ENCODE measurements at places on chromosomes 4 and X. TPM values are rescaled to one million over a fixed set of nuclear protein-coding genes. Genes with fewer than 3 reads are reported as not detected.

CLNK gene
- 0.30 TPM for polyA plus RNA-seq

RIPPLY1 gene
- not detected for polyA plus RNA-seq

F8A2 gene
- not detected for polyA plus RNA-seq

NPFFR2 gene
- polyA plus RNA-seq = not detected

SLC38A5 gene
- 6.7 TPM for polyA plus RNA-seq

DNA sequence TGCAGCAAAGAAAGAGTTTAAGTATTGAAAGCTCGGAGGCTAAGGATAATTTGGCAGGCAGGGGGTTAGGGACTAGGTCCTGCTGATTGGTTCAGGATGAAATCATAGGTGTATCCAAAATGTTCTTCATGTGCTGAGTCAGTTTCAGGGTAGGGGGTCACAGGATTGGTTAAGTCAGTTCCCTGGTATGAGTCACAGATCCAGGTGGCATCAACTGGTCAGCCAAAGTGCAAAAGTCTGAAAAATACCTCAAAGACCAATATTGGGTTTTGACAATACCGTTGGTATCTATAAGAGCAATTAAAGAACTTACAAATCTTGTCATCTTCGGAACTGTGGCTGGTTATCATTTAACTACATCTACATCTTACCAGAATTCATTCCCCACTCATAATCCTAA is 25.6 kb upstream of the PRDM8 start:
- DNase-seq = no peak

- no peak for DNase-seq
Observed at GRCh38 chr4:95051702-95052020, 293.9 kb downstream of the BMPR1B start.

GRCh38 chrX:113980953-113981352 is 602.9 kb upstream of the HTR2C start:
- DNase-seq = no peak

GRCh38 chr4:176242764-176243347 is 26.2 kb downstream of the ASB5 start:
- no peak for DNase-seq

DNA sequence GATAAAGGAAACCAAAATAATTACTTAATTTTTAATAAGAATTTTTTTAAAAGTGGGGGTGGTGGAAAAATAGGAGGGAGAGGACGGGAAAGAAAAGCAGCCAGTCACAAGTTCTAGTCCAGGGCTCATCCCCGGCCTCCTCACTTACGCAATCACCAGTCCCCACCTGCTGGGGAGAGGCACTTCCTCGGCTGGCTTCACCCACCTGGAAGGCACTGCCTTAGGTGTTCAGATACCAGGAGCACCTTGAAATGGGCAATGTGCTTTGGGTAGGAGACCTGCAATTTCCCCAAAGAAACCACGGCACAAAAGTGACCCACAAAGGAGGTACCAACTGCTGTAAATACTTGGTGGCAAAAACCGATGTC is 23.8 kb downstream of the AFAP1 start:
- DNase-seq = no peak

DNA sequence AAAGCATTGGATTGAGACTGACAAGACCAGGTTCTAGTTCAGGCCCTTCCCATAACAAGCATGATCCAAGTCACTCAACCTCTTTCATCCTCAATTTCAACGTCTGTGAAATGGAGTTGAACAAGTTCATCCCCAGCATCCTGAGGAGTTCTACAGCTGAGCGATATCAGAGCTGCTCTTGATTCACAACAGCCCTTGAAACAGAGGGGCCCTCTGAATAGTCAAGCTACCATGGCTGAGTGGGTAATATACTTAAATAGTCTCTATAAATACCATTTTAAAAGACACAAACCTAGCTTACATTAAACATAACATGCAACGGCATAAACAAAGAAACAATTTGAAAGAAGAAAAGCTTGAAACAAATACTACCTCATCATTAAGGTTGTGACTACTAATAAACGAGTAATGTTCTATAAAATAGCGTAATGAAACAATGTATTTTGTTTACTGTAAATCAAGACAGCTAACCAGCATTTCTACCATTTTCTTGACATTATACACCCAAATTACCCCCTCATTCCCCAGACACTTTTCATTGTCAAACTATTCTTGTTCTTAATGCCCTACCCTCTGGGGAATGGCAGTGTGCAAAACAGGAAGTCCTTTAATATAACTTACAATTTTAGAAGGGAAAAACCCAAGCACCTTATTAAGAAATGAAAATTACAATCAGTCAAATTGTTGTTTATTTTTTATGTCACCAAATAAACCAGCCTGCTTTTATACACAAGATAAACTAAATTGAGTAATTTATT is 202.3 kb downstream of the PARM1 start:
- no peak for DNase-seq

DNA sequence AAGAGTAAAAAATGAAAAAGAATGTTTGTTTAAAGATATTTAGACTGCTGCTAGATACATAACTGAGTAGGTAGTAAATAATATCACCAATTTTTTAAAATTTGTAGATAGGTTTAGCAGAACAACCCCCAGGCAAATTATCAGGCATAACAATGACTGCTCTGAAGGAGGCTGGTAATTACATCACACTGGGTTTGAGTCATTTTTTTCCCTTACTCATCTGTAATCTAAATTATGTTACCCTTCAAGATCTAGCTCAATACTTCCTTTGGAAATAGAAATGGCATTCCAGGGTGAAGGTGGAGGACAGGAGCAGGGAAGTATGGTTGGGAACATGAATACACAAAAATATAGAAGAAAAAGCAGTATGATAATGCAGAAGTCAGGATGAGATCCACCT is 431.6 kb upstream of the MAOA start:
- no peak for DNase-seq

DNA sequence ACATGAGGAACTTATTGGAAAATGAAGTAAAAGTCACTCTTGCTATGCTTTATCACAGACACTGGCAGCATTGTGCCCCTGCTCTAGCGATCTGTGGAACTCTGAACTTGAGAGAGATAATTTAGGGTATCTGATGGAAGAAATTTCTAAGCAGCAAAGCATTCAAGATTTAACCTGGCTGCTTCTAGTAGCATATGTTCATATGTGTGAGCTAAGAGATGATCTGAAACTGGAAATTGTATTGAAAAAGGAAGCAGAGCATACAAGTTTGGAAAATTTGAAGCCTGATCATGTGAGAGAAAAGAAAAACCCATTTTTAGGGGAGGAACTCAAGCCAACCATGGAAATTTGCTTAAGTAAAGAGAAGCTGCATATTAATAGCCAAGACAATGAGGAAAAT is 657.7 kb downstream of the TRAM1L1 start:
- DNase-seq = no peak

DNA sequence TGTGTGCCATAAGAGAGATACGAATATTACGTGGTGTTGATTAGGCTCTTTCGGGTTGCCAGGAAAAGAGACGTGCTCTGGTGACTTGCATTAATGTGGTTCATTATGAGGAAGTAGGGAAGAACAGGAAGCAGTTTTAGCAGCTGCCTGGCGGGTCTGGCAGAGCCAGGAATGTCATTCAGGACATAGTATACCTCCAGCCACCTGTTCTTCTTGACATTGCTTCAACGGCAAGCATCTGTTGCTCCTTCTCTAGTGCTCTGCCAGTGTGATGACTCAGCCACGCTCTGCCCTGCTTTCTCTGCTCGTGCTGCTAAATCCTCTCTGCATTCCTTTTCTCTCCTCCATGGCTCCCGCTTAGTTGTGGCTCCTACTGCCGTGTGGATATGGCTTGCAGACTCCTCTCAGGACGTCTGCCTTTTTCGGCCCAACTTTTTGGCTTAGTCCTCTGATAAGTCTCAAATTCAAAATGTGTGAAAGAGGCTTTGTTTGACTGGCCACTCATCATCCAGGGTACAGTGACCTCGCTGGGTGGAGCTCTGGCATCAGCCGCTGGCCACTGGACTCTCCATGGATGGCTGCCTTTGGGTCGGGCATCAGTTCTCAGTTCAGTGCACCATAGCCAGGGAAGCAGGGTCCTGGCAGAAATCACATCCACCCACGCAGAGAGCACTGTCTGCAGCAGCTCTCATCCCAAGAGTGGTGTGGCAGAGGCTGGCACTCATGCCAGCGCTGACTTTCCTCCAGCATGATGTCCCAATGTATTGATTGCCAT is 89.3 kb upstream of the KLF3 start:
- no peak for DNase-seq

DNA sequence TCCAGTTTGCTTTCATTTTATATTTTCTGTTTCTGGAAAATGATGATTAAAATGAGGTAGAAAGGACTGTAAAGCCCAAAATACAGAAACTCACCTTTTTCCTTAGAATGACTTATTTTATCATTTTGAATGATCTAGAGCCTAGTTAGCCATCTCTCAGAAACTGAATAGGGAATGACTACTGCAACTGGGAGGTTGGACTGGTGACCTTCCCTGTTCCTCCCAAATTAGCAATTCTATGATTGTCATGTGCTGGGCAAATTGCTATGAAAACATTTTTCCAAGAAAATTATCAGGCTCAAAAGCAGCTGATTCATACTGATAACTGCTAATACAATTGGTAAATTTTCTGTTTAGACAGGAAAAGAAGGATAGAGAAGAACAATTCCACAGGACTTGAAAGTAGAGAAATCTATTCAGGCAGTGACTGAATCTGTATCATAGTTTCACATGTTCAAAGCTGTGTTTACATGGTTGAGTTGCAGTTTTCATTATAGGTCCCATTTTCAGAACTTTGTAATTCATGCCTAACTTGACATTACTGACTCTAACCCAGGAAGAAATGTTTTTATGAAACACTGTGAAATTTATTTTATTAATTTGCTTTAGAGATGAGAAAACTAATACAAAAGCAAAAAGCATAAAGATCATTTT is 43.4 kb upstream of the SEC24B start:
- no peak for DNase-seq

GRCh38 chr4:77036206-77036605 is 39.6 kb downstream of the CCNI start:
- no peak for DNase-seq

- peak; percentile 18 for DNase-seq
Observed at GRCh38 chrX:104668550-104668949, 102.6 kb downstream of the IL1RAPL2 start.

DNA sequence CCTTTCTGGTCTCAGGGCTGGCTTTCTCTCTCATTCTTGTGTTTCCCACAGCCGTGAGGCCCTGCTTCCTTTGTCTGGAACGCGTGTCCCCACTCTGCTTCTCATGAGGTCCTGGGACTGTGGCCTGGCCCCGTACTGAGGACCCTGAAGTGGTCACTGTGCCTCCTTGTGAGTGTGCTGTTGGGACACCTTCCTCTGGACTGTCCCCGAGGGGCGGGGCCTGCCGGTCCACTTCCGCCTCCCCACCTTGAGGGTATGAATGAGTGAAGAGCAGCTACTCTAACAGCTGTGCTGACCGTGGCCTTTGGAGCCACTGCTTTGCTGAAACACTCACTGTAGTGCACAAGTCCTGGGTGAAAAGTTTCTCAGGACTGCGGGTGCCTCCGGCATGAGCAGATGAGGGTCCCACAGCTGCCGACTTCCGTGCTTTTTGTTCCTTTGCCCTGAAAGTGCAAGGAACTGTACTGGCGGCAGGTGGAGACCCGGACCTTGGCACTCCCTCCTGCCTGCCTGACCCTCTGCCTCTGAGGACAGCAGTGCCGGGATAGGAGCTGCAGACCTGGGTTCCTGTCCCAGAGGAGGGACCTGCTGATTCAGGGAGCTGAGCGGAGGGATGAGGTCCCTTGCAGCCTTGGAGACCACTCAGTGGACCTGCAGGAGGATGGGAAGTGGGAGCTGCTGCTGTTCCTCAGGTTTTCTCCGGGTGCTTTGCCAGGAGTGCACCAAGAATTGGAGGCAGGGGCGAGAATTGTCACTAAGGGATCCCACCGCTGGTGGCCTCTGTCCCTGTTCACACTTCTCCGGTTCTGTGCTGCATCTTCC is 38.0 kb downstream of the HTT-AS start:
- no peak for DNase-seq

- DNase-seq = no peak
Observed at GRCh38 chr4:152065545-152065944, 304.7 kb upstream of the GATB start.

GRCh38 chrX:106670631-106671030 is 55.9 kb upstream of the RNF128 start:
- DNase-seq = no peak

DNA sequence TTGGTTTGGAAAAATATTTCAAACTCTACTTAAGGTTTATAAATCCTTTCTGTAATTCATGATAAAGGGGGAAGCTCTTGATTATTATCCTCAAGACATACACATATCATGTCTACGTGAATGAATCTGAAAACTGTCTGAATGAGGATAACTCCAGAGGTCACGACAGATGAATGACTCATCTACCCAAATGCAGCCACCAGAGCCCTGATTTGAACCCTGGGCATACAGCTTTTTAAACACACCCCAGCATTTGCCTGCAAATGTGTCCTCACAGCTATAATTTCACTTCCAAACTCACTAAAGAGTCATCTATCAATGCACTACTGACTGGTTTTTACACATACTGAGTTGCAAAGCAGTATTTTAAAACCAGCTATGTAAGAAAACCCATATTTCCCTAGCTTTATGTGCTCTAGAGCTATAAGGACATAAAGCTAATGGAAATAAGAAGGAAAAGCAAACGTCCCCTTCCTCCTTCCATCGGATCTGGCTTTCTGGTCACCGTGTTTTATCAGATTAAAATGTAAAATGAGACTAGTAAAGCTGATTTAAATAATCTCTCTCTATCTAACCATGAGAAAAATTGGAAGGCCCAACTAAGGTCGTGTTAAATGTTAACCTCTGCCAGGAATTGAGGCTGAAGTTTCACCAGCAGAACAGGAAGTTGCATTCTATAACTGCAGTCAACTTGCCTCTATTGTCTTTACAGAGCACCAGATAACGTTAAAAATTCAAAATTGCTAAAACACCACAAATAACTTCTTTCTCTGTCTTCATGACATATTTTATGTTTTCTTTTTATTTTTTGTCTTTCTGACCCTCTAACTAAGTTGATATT is 63.1 kb upstream of the SPP1 start:
- no peak for DNase-seq

DNA sequence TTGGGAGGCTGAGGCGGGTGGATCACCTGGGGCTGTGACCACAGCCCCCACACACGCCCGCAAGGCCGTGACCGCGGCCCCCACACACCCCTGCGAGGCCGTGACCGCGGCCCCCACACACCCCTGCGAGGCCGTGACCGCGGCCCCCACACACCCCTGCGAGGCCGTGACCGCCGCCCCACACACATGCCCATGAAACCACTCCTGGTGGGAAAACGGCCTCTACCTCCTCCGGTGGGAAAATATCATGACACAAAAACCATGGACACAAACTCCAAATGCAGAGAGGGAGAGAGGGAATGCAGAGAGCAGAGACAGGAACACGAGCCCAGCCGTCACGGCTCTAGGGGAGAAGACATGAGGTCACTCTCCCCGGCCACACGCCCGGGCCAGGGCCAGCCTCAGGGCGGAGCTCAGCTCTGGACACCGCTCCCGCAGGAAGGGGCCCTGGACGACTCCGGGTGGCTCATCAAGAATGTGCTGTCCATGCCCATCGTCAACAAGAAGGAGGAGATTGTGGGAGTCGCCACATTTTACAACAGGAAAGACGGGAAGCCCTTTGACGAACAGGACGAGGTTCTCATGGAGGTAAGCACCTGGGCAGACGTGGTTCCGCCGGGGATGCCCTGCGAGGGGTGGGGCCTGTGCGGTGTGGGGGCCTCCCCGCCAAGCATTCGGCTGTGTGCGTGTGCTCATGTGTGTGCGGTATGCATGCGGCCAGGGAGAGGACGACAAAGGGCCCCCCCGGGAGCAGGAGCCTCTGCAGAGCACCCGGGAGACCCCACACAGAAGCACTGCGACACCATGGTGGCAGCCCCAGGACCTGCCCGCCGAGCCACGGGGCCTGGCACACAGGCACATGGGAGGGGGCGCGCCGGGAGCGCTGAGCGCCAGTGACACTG is 17.4 kb downstream of the ATP5ME start:
- no peak for DNase-seq

- DNase-seq = peak; percentile 10
Observed at GRCh38 chrX:102517326-102517725, 787 bp upstream of the TMSB15A start.

Measured in hindlimb muscle (tissue), 1 donor.